AG04449 (cell line): ENCODE measurements at places on chromosomes 6 and 20.

DNA sequence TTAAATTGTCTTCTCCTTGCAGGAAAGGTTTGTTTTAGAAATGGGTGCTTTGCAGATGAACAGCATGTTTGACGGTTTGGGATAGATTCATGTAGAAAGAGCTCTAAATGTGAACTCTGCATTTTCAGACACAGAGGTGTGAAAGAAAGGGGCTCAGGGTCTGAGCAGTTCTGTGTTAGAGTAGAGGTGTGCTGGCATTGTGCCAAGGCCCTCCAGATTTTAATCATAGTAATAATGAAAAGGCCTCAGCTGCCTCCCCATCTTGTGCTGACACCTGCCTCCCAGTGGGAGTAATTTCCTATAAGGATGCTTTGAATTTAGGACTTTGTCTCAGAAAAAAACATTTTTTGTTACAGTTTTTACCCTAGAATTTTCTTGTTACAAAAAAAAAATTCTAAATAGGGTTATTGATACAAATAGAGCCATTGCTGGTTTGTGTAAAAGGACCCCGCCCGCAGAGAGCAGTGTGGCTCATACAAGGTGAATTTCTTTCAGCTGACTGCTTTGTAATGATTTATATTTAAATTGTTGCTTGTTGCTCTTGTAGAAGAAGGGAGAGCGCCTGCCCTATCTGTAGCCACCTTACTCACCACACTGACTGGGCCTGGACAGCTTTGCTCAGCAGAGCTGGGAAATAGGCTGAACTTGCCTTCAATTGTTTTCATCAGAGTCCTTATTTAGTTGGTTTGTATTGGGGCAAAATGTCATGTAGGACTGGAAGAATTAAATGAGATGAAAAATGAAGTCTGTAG, 294.5 kb downstream of the ZFAND3 start:
- no peak for DNase-seq

- no peak for DNase-seq
These were observed 348.8 kb downstream of the PKHD1 start for GRCh38 chr6:51738614-51739013.

GRCh38 chr20:23155141-23155590, 69.0 kb upstream of the CD93 start:
- no peak for DNase-seq

DNA sequence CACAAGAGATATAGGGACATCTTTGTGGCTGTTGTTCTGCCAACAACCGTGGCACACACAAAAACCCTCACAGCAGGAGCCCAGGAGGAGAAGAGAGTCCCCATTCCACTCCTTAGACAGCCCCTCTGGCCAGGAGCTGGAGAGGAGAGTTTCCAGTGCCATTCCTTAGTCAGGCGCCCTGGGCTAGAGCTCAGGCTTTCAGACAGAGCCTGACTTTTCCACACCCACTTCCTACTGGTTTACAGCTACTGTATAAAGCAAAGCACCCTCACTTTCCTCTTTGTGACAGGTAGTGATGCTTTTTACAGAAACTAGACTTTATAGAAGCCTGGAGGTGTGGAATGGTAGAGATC, 145.9 kb downstream of the SYCP2 start:
- no peak for DNase-seq

- DNase-seq: no peak
These were observed 49.1 kb downstream of the FGD2 start for GRCh38 chr6:37054580-37054979.

- no peak for DNase-seq
These were observed 160.0 kb upstream of the RALGAPA2 start for GRCh38 chr20:20872428-20872827.

GRCh38 chr6:157036245-157036711, 259.1 kb downstream of the ARID1B start:
- DNase-seq: no peak

DNA sequence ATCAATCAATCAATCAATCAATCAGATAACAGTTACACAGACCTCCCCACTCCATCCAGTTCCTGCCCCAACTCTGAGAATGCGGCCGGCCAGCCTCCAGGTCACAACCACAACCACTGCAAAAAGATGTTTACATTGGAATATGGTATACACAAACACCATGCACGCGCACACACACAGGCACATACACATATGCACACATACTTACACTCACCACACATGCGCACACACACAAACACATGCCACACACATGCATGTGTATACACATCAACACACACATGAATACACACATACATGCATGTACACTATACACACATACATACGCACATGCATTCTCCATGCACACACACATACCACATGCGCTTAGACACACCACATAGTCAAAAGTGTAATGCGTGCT, 131.1 kb downstream of the PXDC1 start:
- no peak for DNase-seq

DNA sequence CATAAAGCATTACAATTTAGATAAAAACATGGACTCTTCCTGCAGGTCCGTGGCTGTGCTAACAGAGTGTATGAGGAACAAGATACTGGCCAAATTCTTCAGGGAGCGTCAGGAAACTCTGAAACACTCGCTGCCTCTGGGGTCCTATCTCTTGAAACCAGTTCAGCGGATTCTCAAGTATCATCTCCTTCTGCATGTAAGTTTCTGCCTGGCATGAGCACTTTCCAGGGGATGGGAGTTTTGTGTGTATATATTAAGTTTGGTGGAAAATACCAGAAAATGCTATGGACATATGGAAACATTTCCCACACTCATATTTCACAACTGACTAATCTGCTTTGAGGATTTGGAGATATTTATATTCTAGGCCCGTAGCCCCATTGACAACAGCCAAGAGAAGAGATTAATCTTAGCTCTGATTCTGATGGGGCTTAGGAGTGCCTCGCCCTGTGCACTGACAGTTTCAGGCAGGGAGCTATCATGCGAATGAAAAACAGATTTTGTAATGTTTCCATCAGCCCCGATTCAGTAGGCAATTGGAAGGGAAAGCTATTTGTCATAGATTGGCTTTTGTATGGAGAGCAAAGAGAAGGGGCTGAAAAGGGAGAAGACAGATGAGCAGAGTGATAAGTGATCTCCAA, 64.7 kb upstream of the MTHFD1L start:
- no peak for DNase-seq

GRCh38 chr6:95117236-95117635, 460.1 kb upstream of the MANEA start:
- no peak for DNase-seq

GRCh38 chr6:34094474-34095135, 51.3 kb downstream of the GRM4 start:
- DNase-seq: no peak

GRCh38 chr6:25147223-25147622, 132.0 kb upstream of the CARMIL1 start:
- no peak for DNase-seq

GRCh38 chr20:3068986-3069900, 2.2 kb upstream of the OXT start:
- DNase-seq: no peak

DNA sequence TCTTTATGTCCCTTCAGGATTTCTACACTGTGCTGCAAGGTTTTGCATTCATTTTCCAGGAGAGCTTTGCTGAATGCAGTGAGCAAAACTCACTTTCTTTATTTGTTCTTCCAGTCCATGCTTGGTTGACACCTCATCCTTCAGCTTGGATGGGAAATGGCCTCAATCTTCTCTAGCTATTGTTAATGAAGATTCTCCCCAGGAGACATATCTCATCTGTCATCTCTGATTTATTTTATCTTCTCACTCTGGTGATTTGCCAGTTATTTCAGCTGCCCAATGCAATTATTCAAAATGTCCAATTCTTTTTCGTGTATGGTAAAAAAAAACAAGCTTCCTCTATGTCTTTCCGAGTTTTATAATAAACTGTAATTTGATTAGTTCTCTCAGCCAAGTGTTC, 77.9 kb upstream of the PAK5 start:
- DNase-seq: no peak

- DNase-seq: no peak
These were observed 845 bp downstream of the ZMYND8 start for GRCh38 chr20:47355489-47356219.

DNA sequence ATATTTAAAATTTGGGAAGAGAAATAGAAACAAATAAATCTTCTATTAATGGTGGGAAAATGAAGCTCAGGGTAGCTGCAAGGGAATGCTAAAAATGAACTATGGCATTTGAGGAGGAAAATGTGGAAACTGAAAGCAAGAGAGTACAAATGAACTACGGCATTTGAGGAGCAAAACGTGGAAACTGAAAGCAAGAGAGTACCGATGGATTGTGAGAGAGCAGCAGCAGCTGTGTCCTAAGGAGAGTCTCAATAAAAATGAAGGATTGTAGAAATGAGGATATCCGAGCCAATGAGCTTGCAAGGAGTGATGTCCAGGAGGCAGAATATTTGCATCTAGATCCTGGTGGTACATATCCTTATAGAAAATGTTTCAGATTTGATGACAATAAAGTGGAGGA, 547.1 kb upstream of the ZNF337 start:
- DNase-seq: no peak

DNA sequence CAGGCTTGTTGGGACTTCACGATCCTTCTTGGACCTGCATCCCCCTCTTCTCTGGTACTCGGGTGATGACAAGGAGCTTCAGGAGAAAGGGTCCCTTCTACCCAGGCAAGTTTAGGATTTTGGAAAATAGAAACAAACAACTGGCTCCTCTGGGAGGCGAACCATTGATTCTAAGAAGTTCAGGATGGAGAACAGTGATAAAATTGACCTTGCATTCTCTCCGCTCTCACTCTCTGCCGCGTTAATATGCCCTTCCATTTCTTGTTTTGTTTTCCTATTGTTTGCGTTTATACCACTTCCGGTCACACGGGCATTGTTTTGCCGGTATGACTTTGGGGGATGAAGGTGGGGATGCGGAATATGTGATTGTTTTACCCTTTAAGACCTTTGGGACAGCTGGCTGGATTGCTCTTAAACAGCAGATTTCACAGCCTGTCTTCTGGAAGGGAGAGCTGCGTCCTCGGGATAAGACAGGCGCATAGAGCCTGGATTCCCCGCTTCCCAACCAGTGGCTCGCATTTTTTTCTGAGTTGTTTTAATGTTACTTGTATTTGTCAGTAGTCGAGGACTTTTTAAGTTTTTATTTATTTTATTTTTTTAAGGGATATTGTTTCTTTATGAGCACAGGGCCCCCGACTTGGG, 144.3 kb upstream of the ZNF184 start:
- no peak for DNase-seq

DNA sequence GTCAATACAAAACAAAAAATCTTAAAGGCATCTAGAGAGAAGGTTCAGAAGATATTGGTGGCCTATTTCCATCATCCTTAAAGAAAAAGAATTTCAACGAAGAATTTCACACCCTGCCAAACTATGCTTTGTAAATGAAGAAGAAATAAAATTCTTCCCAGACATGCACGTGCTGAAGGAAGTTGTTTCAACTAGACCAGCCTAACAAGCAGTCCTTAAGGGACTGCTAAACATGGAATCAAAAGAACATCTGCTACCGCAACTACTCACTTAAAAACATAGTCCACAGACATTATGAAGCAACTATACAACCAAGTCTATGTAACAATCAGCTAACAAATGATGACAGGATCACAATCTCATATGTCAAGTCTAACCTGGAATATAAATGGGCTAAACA, 584.9 kb upstream of the PTCHD4 start:
- DNase-seq: no peak

DNA sequence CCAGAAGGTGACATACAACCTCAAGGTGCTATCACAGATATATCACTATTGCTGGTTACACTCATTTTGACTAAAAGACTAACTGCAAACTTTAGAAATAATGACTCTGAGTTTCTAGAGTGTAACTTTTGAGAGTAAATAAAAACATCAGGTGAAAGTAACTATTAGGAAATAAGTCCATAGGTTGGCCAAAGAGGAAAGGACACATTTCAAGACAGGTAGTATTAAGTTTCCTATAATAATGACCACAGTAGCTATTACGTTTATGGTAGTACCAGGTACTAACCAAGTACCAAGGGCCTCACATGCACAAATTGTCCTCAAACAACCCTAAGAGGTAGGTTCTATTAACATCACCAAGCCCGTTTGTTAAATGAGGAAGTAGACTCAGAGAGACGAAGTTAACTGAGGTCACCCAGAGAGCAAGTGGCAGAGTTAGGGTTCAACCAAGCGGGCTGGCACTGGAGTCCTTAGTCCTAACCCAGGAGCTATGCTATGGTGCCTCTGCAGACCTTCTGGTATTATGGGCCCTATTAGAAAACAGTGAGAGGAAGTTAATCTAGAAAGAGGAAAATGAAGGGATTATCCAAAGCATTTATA, 36.8 kb downstream of the HEBP2 start:
- no peak for DNase-seq

DNA sequence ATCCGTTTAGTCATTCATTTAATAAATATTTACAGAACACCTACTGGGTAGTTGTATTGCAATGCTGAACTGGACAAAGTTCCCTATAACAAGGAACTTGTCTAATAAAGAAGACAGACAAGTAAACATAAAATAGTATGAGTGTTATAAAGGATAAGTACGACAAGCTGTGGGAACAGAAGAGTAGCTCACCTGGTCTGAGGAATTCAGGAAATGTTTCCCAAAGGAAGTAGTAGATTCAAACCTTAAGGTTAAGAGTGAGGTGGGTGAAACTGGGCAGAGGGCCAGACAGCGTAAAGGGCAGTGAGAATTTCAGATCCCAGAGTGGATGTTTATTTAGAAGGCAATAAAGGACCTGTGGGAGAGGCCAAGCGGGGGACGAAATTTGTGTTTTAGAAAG, 72.3 kb upstream of the CD2AP start:
- DNase-seq: no peak

- DNase-seq: no peak
These were observed 798.3 kb downstream of the KIF16B start for GRCh38 chr20:15774926-15775325.

GRCh38 chr6:63644668-63645326, 9.2 kb downstream of the PHF3 start:
- no peak for DNase-seq

DNA sequence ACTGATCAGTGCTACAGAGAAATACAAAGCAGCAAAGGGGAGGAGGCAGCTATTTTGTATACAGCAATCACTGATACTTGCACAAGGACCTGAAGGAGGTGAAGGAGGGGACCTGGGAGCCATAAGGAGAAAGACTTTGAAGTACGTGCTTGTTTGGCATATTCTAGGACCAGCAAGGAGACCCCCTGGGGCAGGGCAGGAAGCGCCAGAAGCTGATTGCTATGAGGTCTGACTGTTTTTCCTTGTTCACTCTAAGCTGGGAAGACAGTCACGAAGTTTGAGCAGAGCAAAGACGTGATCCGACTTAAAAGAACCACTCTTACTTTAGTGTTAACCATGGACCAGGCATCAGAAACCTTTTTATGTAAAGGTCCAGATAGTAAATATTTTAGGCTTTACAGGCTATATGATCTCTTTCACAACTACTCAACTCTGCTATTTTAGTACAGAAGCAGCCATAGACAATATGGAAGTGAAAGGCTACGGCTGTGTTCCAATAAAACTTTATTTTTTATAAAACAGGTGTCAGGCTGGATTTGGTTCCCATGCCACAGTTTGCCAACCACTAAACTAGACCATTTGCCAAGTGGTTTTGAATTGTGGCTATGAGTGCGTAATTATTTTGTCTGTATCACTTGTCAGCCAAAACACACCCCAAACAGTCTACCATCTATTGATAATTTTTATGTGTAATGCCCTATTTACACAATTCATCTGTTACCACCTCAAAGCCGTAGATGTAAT, 217.9 kb downstream of the PRL start:
- no peak for DNase-seq
